Upper lobe of left lung (tissue), 6 donors: ENCODE measurements at places on chromosomes 1 and 21. TPM values are rescaled to one million over a fixed set of nuclear protein-coding genes. Genes with fewer than 3 reads are reported as not detected.
A peak's percentile ranks its signal among the peaks of the same experiment; 100 is the strongest.

- DNase-seq = no peak
These were observed 140.6 kb upstream of the SAMSN1 start for GRCh38 chr21:14686466-14687267.

- no peak for DNase-seq
These were observed 368.5 kb downstream of the HHAT start for GRCh38 chr1:210697185-210697584.

Gene PLA2G2C
- not detected for total RNA-seq

Gene S100A9
- total RNA-seq = 729 TPM

Gene CYYR1
- total RNA-seq = 11.3 TPM

DNA sequence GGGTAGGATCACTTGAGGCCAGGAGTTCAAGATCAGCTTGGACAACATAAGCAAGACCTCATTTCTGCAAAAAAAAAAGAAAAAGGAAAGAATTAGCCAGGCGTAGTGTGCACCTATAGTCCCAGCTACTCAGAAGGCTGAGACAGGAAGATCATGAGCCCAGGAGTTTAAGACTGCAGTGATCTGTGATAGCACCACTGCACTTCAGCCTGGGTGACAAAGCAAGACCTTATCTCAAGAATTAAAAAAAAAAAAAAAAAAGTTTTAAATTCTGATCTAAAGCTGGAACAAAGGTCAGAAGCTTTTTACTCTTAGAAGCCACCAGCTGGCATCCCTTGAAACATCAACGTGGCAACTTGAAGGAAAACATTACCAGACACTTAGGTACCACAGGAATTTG lies 45.3 kb downstream of the HENMT1 start:
- no peak for DNase-seq

Gene NID1
- 53.8 TPM for total RNA-seq

DNA sequence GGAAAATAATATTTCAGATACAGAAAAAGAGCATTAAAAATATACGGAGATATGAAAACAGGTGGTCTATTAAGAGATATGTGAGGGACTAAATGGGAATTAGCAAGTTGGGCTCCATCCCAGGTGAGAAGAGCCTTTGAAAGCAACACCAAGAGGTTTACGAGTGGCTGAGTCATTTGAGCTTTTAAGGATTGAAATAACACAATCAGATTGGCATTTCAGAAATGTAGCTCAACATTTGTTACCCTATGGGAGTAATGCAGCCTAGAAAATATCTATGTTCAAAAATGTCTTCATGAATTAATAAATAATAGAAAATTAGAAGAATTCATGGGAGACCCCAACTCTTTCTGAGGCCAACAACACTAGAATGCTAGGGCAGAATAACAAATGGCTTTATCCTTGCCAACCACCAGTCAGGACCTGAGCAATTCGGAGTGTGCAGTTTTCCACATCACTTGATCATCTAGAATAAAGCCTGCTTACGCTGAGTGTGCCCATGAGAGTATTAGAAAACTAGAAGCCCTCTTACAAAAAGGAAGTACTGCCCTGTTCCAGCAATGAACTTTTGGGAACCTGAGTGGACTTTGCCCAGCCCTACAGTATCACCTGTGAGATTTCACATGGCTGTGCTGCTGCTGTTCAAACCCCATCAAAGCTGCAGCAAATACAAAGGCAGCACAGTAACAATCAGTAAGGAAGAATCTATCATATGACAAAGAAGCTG lies 538.0 kb upstream of the CAMK1G start:
- no peak for DNase-seq

DNA sequence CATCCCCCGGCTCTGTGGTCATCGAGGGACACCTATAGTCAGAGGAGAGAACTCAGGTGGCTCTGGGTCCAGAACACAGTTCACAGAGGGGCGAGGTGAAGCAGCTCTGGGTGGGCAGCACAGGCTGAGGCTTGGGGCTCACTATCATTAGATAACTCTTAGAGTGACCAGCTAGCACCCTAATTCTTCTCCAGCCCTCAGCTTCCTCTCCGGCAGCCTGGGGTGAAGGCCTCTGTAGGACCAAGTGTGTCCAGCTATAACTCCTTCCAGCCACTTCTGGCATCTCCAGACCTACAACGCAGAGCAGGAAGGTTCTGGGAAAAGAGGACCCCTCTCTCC lies 1.4 kb downstream of the ARTN start:
- DNase-seq = no peak

Gene TRIM45
- total RNA-seq = 2.7 TPM

- no peak for DNase-seq
These were observed 5.5 kb upstream of the RNF11 start for GRCh38 chr1:51230501-51231078.

GRCh38 chr21:39840373-39841097 lies 26.7 kb upstream of the PCP4 start:
- no peak for DNase-seq

- DNase-seq = no peak
These were observed 29.3 kb downstream of the RAB4A start for GRCh38 chr1:229300099-229300757.

DNA sequence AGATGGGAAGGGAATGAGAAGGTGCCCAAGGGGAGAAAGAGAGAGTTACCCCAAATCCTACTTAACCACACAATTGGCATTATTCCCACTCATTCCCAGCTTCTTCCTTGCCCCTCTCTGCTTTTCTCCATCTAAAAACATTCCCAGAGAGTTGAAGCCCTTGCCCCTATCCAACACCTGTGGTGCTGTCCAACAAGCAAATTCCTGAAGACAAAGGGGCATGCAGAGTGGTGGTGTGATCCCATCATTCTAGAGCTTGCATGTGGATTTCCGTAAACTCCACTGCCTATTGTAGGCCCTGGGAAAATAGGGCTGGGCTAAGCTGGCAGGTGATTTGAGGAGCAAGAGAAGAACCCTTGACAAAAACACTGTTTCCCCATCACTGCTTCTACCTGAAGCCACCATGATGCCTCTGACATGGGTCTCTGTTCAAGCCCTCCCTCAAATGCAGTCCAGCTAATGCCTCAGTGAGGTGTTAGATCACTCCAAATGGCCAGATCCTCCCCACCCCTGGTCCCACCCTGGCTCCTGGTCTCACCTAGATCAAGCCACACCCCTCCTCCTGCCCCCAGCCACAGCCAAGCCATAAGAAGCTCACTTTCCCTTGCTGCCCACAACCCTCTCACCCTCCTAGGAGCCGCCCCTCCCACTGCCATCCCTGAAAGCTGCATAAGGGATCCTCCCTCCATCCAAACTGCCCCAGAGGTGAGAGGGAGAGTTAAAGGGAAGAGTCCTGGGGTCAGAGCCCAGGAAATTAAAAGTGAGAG lies 29.5 kb downstream of the SYT2 start:
- no peak for DNase-seq

DNA sequence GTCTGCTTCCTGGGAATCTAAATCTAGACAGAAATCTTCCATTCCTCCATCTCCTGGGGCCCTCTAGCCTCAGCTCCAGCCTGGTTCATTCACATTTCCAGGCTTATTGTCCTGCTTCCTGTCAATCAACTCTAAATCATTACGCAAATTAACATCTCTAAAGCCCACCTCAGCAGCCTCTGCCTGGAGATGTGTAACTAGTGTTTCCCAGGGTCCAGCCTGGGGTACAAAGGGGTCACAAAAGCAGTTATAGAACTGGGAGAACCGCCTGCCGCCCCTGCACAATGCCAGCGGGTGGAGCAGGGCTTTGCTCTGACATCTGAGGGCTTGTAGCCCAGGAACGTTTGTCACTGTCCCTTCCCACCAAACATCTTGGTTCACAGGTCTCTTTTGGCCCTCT lies 373.5 kb downstream of the RRAGC start:
- DNase-seq = no peak

Gene CFAP74
- total RNA-seq = 19.8 TPM

GRCh38 chr1:244074559-244075171 lies 23.6 kb downstream of the ZBTB18 start:
- DNase-seq = no peak

Gene BMP8A
- not detected for total RNA-seq

Gene NBPF1
- 81.7 TPM for total RNA-seq

- DNase-seq = no peak
These were observed 6.7 kb upstream of the NPHP4 start for GRCh38 chr1:5998906-5999301.

DNA sequence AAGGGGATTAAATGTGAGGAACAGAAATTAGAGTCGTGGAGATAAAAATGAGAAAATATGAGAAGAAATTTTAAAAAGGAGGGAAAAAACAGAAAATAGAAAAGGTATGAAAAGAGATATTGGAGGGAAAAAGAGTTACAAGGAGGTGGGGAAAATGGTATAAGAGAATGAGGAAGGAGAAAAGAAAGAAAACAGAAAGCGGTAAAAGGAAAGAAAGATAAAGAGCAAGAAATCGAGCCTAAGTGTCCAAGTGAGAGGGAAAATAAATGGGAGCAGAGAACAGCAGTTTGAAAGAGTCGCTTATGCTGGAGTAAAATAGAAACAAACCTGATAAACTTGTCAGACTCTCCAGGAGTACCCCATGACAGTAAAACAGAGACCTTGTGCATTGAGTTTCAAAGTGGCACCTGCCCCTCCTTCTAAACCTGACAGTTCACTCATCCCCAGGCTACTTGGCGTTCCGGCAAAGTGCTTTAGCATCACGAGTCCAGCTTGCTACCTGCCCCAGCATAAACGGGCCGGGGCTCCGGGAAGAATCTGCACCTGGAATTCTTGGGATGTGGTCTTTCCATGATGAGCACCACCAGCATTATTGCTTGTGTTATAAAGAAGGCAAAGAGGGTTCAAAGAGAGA lies 585 bp downstream of the NEGR1 start:
- DNase-seq = peak; percentile 20

DNA sequence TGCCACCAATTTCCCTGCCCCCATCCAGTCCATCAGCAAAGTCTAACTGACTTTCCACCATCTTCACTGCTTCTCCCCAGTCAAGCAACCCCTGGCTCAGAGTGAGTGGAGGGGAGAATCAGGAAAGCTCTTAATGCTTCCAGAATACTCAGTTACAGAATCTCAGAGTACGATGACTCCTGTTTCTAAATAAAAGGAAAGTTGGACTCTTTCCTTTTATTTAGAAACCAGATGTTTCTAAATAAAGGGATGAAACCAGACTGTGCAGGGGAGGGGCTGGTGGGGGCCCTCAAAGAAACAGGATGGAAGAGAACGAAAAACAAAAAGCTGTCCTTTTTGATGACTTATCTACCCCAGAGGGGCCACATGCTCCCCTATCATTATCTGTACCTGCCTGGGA lies 85.2 kb upstream of the PPM1J start:
- no peak for DNase-seq

Gene ZNF683
- 0.49 TPM for total RNA-seq

GRCh38 chr21:44012474-44013379 lies 618 bp downstream of the TRAPPC10 start:
- DNase-seq = peak; percentile 95

Gene TPTE
- not detected for total RNA-seq

Gene SMIM11
- total RNA-seq = 16.7 TPM

GRCh38 chr1:207808911-207809555 lies 57.2 kb downstream of the CD46 start:
- no peak for DNase-seq

- no peak for DNase-seq
These were observed 32.5 kb downstream of the OLFML3 start for GRCh38 chr1:114011796-114012195.

Gene CR1L
- total RNA-seq = 0.30 TPM

Gene PEAR1
- 11.2 TPM for total RNA-seq

Gene LRRC71
- total RNA-seq = 0.49 TPM

- DNase-seq = no peak
These were observed 71.0 kb downstream of the DHRS3 start for GRCh38 chr1:12546771-12547585.

DNA sequence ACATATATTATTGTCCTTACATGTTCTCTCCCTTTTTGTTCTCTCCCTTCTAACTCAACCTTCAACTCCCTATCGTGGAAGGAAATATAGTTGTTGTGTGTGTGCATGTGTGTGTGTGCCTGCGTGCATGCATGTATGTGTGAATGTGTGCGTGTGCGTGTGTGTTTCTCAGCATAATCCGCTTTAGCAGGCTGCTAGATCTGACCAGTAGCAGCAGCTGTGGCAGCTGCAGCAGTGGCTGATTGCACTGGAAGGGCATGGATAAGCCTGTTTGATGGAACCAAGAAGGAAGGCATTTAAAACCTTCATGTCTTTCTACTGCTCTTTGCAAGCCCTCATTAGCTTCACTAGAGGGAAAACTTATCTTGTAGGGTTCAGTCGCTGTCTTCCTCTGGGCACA lies 65.6 kb upstream of the IRF2BP2 start:
- DNase-seq = no peak

DNA sequence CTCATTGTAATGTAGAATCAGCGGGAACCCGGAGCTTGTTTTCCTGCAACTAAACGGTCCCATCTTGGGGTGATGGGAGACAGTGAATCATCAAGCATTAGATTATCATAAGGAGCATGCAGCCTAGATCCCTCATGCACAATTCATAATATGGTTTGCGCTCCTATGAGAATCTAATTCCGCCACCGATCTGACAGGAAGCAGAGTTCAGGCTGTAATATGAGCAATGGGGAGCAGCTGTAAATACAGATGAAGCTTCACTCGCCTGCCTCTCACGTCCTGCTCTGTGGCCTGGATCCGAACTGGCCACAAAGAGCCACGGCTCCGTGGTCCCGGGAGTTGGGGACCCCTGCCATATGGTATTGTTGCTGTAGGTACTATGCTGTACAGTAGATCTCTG lies 1.6 kb downstream of the IFI44 start:
- peak; percentile 22 for DNase-seq

GRCh38 chr1:156246781-156247459 lies 936 bp downstream of the PAQR6 start:
- peak; percentile 84 for DNase-seq

- DNase-seq = no peak
These were observed 10.9 kb downstream of the KDF1 start for GRCh38 chr1:26949266-26949925.

Gene SHE
- 31.4 TPM for total RNA-seq

DNA sequence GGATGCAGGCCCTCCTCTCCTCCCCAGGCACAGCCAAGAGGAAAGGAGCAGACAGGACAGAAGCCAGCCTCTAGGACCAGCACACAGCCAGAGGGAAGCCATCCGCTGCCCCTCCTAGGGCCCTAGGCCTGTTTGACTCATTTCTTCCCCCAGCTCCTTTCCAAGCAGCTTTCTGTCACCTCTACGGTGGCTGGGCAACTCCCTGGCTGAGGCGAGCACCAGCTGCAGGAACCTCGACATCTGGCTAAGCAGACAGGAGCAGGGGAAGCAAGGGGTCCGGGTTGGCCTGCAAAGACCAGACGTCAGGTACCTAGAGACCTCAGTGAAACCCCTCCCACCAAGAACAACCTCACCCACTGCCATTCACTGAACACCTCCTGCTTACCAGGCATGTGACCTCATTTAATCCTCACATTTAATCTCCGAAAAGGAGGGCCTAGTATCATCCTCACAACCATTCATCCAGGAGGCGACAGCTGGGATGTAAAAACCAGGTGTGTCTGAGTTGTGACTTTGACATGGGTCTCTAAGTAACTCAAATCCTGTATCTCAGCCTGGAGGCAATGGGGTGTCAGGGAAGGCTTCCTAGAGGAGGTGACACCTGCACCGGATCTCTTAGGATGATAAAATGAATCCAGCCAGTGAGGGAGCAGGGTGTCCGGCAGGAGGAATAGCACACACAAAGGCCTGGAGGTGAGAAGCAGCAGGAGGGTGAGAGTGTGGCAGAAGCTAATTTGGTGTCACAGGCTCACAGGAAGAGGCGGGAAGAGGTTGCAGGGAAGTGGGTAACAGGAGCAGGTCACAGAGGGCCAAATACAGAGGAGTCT lies 5.9 kb downstream of the LRP8 start:
- DNase-seq = no peak

Gene SETDB1
- 88.0 TPM for total RNA-seq

GRCh38 chr1:81542196-81542595 lies 258.5 kb upstream of the ADGRL2 start:
- no peak for DNase-seq
